LoVo (cell line): ENCODE measurements at places on chromosomes 6 and 20.

DNA sequence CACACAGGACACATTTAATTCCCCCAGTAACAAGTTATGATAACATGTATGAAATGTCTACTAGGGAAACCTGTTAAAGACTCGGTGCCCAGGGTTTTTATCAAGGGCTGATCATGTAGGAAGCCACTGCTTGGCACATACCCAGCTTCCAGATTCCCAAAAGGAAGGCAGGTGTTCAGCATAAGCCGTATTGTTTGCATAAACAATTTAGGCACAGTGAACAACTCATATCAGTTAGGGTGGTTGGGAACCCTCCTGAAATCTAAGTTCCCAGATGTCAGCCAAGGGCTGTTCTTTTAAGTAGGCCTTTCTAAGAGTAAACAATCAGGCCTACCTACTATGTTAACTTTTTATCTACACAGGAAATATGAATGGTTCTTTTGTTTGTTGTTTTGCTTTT is 74.1 kb downstream of the ASXL1 start:
- DNase-seq, result no peak

GRCh38 chr6:170443151-170443662 is 109.9 kb downstream of the PSMB1 start:
- no peak for DNase-seq

- DNase-seq, result peak; percentile 18
Measured at GRCh38 chr6:146968041-146968760, 236.0 kb upstream of the STXBP5 start.

GRCh38 chr20:51220293-51220706 is 197.4 kb upstream of the KCNG1 start:
- DNase-seq, result no peak

DNA sequence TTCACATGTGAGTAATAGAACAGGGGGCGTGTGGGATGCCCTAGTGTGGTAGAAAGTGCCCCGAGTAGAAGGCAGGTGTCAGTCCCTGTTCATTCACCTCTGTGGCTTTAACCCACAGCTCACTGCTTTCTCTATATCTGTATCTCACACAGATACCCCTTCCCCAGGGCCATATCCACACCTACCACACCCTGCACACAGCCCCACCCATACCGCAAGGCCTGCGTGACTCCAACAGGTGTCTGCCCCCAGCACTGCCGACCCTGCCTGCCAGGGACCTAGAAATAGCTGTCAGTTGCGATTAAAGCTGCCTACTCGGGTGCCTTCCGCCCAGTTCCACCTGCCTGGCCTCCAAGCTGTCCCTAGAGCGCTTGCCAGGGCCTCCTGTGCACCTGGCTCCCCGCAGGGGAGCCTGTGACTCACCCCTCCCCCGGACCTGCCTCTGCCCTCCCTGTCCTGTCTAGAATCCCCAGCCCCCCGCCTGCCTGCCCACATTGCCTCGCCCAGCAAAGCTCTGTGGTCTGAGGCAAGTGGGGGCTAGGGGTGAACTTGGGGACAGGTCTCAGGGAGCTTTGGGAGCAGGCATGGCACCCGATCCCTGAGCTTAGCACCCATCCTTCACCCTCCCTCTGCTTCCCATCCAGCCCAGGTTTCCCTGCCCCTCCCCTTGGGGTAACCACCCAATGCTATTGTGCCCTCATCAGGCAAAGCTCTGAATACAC is 38.3 kb upstream of the ID1 start:
- peak; percentile 57 for DNase-seq

DNA sequence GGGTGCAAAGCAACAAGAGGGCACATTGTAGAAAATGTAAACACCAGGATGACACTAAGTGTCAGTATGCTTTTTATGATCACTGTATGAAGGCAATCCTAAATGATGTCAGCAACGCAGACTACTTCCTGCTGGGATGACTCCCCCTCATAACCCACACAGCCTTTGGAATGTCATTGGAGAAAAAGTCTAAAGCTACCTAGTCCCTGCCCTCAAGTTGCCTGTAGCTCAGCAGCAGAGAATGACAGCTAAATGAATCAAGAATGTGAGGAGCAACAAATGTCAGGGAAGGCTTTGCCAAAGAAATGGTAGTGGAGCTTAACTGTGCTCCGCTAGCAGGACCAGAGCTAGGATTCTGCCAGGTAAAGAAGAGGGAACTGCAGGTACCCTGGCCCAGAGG is 555.6 kb downstream of the CD83 start:
- no peak for DNase-seq

DNA sequence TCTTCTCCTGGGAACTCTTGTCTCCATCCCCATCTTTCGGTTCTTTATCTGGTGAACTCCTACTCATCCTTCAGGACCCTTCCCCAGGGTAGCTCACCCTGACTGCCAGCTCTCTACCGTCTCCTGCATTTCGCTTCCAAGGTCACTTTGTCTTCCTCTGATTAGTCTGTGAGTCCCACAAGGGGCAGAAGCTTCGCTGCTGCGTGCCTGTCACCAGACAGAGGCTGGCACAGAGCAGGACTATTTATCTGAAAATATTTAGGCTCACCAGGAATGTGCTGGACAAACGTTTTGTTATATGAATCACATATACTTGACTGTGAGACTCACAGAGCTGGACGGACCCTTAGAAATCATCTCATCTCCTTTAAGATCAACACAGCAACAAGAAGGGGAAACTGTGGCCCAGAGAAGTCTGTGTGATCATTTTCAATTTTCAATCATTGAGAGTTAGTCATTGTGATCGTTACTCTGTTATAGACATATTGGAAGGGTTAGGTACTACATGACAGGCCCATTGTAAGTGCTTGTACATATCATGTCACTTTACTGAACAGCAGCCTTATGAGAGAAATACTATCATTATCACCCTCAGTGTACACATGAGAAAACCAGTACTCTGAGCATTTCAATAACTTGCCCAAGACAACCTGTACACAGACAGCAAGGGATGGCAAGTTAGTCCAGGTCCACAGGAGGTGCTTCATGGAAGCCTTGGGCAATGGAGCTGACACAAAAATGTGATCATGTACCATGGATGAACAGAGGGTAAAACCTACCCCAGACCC is 51.4 kb downstream of the JPH2 start:
- no peak for DNase-seq

DNA sequence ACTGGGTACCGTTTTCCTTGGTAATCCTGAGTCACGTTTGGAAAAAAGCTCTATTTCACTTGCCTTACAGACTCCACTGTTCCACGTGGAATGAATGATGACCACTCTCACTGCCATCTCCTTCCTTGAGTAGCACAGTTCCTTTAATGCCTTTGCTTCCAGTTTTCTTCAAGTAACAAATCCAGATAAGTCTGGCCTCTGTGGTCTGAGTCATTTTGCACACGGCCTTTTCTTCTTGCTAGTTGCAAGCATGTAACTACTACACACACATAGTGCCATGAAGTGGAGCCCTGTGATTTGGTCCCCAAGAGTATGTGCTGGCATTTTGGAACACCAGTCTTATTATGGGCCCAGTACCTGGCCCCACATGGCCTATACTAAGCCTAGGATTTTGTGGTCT is 182.8 kb downstream of the SASH1 start:
- no peak for DNase-seq

DNA sequence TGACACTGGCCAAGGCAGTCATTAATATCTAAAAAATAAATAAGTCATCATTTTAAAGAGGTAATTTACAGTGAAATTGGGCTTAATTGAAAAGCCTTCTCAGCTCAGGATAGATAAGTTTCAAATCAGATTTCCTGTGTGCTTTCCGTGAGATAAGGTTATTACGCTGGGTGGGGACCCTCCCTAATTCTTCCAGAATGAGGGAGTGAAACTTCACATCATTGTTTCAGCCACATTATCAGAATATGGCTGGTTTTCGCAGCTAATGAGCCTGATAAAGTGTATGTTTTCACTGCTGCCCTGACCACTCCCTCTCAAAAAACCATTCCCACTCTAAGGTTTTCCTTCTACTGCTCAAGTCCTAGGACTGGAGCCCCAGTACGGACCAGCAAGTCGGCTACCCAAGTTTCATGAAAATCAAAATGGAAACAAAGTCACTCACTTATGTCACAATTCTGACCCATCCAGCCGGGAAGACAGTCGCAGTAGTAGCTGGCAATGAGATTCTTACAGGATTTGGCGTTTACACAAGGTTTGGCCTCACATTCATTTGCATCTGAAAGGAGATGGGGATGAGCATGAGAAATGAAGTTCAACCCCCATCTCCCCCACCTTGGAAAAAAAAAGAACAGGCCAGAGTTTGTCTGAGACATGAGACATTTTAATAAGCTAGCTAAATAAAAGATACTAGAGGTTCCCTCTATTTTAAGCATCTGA is 24.6 kb downstream of the JAG1 start:
- DNase-seq, result no peak

- DNase-seq, result no peak
Measured at GRCh38 chr6:34343806-34344205, 48.7 kb downstream of the NUDT3 start.

DNA sequence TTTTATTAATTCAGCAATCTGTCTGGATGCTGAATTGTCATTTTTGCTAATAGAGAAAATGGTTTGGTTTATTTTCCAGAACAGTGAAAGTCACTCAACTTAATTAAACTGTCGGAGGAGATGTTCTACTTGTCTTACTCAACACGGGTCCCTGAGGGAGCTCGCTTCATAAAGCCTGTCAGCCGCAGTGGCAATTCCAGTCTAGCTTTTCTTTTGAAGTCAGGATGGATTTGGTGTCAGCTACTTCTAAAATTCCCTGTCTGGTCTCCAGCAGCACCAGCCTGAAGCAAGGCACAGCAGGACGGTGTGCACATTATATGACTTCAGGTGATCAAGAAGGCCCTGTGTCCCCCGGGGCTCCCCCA is 261.5 kb downstream of the SLC24A3 start:
- no peak for DNase-seq

GRCh38 chr20:57656252-57656820 is 36.1 kb upstream of the ZBP1 start:
- no peak for DNase-seq

DNA sequence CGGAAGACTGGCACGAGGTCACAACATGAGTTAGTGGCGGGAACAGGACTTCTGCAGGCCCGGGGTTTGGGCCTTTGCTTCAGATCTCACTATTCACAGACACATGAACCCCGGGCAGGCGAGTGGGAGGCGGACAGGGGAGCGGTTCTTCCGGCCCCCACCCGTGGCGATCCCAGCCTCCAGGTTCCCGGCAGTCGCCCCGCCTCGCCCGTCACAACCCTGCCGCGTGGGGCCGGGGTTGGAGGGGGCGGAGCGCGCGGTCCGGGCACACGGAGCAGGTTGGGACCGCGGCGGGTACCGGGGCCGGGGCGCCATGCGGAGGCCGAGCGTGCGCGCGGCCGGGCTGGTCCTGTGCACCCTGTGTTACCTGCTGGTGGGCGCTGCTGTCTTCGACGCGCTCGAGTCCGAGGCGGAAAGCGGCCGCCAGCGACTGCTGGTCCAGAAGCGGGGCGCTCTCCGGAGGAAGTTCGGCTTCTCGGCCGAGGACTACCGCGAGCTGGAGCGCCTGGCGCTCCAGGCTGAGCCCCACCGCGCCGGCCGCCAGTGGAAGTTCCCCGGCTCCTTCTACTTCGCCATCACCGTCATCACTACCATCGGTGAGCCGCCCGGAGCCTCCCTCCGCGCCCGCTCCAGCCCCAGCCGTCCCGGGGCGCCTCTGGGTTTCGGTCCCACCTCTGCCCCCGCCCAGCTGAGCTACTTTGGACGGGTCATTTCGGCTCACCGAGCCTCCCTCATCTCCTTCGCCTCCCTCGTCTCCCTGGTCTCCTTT is at the start of gene KCNK15:
Gene KCNK15 (plus strand): TSS at position 268 of the 769 bp plus-strand sequence. CDS start 46 bp downstream, at position 314.
- DNase-seq, result no peak

DNA sequence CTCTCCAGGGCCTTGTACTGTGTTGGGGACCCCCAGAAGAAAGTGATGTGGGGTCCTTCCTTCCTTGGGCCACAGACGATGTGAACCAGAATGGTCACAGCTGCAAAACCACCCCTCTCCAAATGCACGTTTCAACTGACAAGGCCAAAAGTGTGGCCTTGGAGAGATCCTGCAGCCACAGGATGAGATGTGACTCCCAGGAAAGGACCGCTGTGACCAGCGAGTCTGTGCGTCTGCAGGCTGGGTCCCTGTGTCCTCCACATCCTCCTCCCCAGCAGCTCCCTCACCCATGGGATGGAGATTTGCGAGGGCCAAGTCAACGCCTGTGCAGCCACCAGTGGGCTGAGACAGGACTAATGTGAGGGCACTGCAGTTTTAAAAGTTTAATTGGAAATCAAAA is 247.0 kb downstream of the ERMARD start:
- DNase-seq, result no peak

DNA sequence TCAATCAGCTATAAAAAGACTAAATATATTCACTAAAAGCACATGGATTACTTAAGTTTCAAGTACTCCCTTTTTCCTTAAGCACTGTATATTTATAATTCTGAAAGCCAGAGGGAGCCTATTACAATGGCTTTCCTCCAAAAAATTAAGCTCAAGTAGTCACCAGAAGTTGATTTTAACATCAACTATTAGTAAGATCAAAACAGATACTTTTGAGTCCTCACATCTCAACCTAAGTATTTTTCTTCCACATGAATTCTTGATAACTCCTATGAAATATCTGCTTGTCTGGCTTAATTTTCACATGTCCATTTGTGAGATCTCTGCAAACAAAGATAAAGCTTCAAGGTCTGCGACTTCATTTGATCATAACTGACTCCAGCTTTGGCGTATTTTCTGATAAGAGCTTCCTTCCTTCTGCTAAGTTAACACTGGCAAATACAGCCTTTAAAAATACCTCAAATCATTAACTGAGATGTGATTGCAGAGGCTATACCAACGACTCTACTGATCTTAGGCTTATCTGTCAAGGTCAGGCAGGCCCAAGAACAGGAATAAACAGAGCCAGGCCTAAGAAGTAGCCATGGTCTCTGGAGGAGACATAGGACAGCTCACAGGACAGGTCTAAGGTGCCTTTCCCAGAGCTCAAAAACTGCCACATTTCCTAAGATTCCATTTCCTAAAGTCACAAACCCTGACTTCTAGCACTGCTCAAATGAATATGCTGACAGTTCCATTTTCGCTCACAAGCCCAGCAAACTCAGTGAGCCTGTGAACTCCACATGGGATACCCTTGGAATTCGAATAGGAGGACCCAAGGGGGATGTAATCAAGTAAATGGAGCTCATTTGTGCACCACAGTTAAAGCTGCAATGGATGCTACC is 10.0 kb downstream of the SNX5 start:
- DNase-seq, result no peak

DNA sequence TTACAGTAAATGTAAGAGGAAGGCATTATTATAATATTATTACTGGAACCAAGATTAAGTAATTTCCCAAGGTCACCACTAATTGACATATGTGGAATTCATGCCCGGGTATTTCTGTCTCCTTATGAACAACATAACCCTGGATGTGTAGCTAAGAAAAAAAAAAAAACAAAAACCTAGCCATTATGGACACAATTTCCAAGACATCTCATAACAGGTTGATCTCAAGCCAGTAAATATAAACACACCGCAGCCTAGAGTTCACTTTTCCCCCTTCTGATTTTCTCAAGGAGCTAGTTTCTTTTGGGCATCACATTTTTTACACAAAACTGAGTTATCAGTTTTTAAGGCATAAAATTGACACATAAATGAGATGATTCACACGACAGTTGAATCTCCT is 306.5 kb upstream of the RSPO3 start:
- DNase-seq, result no peak

DNA sequence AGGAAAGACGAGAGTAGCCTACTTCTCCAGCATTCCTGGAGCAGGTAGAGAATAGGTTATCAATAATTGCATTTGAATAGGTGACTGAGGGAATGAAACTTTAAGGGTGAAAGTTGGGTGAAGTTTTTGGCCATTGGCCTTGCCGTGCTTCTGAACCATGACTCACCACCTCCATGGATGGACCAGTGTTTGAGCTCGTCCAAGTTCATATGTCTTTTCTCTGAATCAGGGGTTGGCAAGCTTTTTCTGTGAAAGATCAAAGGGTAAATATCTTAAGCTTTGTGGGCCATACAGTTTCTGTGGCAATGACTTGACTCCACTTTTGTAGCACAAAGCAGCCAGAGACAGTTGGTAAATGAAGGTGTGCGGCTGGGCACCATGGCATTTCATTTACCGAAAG is 31.8 kb downstream of the SNRNP48 start:
- no peak for DNase-seq
